ENCODE measurements at places on chromosomes 4 and X. TPM values are rescaled to one million over a fixed set of nuclear protein-coding genes. Genes with fewer than 3 reads are reported as not detected.

Gene FGFBP2
- total RNA-seq, result 0.24 TPM

Gene PRSS12
- total RNA-seq, result 0.26 TPM

Gene EGF
- total RNA-seq, result 1.3 TPM

Gene TMEM144
- 2.4 TPM for total RNA-seq

Gene EFHC2
- total RNA-seq, result 0.26 TPM

Gene PLXNA3
- 12.6 TPM for total RNA-seq

Gene SOWAHD
- total RNA-seq, result not detected

Gene SPANXN4
- total RNA-seq, result not detected

Gene KLKB1
- not detected for total RNA-seq

Gene SEPSECS
- 2.7 TPM for total RNA-seq

Gene CCDC110
- 0.06 TPM for total RNA-seq

Gene ARMCX4
- 0.34 TPM for total RNA-seq

Gene CYP2U1
- 1.6 TPM for total RNA-seq

Gene TRPC5OS
- not detected for total RNA-seq

Gene CDKN2AIP
- total RNA-seq, result 8.9 TPM

Gene CYTL1
- total RNA-seq, result not detected

Gene SETD7
- 40.6 TPM for total RNA-seq

Gene TLR2
- total RNA-seq, result 1.1 TPM

Gene HELQ
- 4.5 TPM for total RNA-seq

Gene ARHGEF9
- total RNA-seq, result 6.1 TPM

Gene RTL5
- total RNA-seq, result 1.9 TPM

Gene PF4V1
- total RNA-seq, result not detected

Gene REPS2
- total RNA-seq, result 1.2 TPM

Gene PYURF
- total RNA-seq, result 76.3 TPM

Gene RNF128
- total RNA-seq, result 0.12 TPM

Gene PGAM4
- total RNA-seq, result 0.54 TPM

Gene COL4A5
- total RNA-seq, result 12.8 TPM

Gene MMRN1
- not detected for total RNA-seq

Gene UCP1
- 0.11 TPM for total RNA-seq

Gene CSAG1
- total RNA-seq, result 0.46 TPM

Gene KCNIP4
- not detected for total RNA-seq

Gene BEND4
- total RNA-seq, result not detected

Gene MSX1
- total RNA-seq, result 9.4 TPM

Gene SNX25
- total RNA-seq, result 8.2 TPM

Gene PRSS48
- not detected for total RNA-seq

Gene RASL11B
- 0.14 TPM for total RNA-seq

Data from A549 treated with ZK216348 at 1 μM for 4 hours (cell line).